CD8-positive, alpha-beta memory T cell (primary cell): ENCODE measurements at places on chromosomes 1 and 21. TPM values are rescaled to one million over a fixed set of nuclear protein-coding genes. Genes with fewer than 3 reads are reported as not detected.

Gene RSPH1
- polyA plus RNA-seq, result not detected

Gene CFHR2
- polyA plus RNA-seq, result not detected

Gene FAM72B
- polyA plus RNA-seq, result 0.15 TPM

Gene RIPPLY3
- polyA plus RNA-seq, result not detected

Gene SMAP2
- 340 TPM for polyA plus RNA-seq

Gene TRIM67
- not detected for polyA plus RNA-seq

Gene CYP4Z1
- polyA plus RNA-seq, result not detected

Gene TMED5
- polyA plus RNA-seq, result 28.9 TPM

Gene SPRR1B
- polyA plus RNA-seq, result not detected

Gene STIL
- polyA plus RNA-seq, result 0.15 TPM

Gene LYST
- 24.1 TPM for polyA plus RNA-seq

Gene SPRR2A
- polyA plus RNA-seq, result not detected

Gene E2F2
- 0.76 TPM for polyA plus RNA-seq

Gene EFNA1
- 1.3 TPM for polyA plus RNA-seq

Gene DHX9
- polyA plus RNA-seq, result 115 TPM

Gene NIBAN1
- 40.0 TPM for polyA plus RNA-seq

Gene PRR9
- polyA plus RNA-seq, result not detected

Gene UTP11
- 22.4 TPM for polyA plus RNA-seq

Gene BACE2
- polyA plus RNA-seq, result 0.58 TPM

Gene SNAP47
- 47.4 TPM for polyA plus RNA-seq

Gene DDOST
- polyA plus RNA-seq, result 280 TPM

Gene CSMD2
- polyA plus RNA-seq, result not detected

Gene IL20
- polyA plus RNA-seq, result not detected

Gene AGTRAP
- 103 TPM for polyA plus RNA-seq

Gene ITLN2
- not detected for polyA plus RNA-seq

Gene SYPL2
- polyA plus RNA-seq, result 0.07 TPM

Gene HMGCS2
- not detected for polyA plus RNA-seq

Gene TEDDM1
- not detected for polyA plus RNA-seq

Gene TNFSF4
- 0.64 TPM for polyA plus RNA-seq

Gene TTC34
- 0.17 TPM for polyA plus RNA-seq

Gene TMPRSS3
- 2.0 TPM for polyA plus RNA-seq

Gene INSRR
- polyA plus RNA-seq, result not detected

Gene PPM1J
- polyA plus RNA-seq, result not detected
